ENCODE measurements at places on chromosomes 4 and X. TPM values are rescaled to one million over a fixed set of nuclear protein-coding genes. Genes with fewer than 3 reads are reported as not detected.

- no peak for DNase-seq
Measured at GRCh38 chr4:117326091-117326490, 240.7 kb upstream of the TRAM1L1 start.

- DNase-seq, result no peak
Measured at GRCh38 chr4:26201120-26201519, 119.7 kb upstream of the RBPJ start.

DNA sequence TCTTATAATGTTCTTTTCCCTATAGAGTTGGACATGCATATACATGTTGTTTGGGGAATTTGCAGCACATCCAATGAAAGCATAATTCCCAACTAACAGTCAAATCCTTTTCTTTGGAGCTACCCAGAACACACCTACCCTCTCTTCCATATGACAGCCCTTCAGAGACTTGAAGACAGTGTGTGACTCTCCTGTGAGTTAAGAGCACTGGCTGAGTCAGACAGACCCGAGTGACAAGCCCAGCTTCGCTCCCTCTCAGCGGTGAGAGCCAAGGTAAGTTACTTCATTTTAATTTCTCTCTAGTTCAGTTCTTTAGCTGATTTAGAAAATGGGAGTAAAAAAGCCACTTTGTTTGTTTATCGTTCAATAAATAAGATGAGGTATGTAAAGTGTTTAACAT lies 86.3 kb downstream of the RTL9 start:
- no peak for DNase-seq

Gene CENPVL2
- total RNA-seq, result not detected

Gene UGT2B7
- not detected for total RNA-seq

Gene FAM236A
- not detected for total RNA-seq

Measured in IMR-90 (cell line).